ENCODE measurements at places on chromosomes 3 and 15. TPM values are rescaled to one million over a fixed set of nuclear protein-coding genes. Genes with fewer than 3 reads are reported as not detected.

DNA sequence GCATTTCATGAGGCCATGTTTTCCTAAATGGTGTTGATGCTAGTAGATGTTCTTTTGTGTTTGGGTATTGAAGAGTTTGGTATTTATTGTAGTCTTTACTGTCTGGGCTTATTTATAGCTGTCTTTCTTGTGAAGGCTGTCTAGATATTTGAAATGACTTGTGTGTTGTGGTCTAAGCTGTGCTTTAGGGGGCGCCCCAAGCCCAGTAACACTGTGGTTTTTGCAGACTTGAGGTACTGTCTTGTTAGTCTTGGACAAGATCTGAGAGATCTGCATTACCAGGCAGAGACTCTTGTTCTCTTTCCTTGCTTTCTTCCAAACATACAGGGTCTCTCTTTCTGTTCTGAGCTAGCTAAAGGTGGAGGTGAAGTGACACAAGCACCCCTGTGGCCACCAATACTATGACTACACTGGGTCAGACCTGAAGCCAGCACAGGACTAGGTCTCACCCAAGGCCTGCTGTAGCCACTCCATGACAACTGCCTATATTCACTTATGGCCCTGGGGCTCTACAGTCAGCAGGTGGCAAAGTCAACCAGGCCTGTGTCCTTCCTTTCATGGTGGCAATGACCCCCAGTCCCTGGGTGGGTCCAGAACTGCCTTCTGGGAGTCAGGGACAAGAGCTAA lies 152.1 kb upstream of the TBC1D5 start:
- no peak for DNase-seq

GRCh38 chr3:46168583-46169345 lies 39.3 kb downstream of the CCR1 start:
- DNase-seq = no peak

DNA sequence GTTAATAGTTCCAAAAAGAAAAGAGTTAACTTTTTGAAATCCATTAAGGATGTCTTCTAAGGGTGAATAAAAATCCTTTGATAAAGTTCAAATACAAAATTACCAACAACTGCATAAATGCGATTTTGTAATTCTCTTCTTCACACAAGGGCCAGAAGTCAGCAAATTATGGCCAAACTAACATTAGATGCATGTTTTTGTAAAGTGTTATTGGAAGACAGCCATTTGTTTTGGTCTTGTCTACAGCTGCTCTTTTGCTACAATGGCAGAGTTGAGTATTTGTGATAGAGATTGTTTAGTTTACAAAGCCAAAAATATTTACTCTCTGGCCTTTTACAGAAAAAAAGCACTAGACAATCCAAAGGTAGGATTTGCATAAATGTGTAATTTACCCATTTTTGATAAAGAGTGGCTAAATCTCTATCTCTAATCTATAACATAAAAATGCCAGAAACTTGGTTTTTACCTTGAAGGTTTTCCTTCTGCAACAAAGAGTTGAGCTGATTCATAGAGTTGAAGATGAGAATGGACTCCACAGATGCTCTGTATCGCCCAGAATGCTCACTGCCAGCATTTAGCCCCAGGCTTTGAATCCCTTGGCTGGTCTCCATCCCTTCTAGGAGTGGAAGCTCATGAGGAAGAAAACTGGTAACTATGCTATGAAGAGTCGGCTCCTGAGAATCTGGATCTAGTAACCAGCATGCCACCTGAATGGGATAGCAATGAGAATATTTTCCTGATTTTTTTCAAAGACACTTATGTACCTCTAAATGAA lies 64.5 kb downstream of the POLQ start:
- DNase-seq = no peak

GRCh38 chr3:25430935-25431770 lies 3.1 kb downstream of the RARB start:
- DNase-seq = no peak

NTRK3 gene
- polyA plus RNA-seq = 2.4 TPM

CYP8B1 gene
- polyA plus RNA-seq = not detected

Measured in heart left ventricle (tissue), 16 donors.